B cell (primary cell): ENCODE measurements at places on chromosomes 2 and 18.

- H3K27me3 ChIP-seq: no peaks in the 10 kb centered on the region
- no peak for DNase-seq
- no peaks in the 10 kb centered on the region for H3K4me1 ChIP-seq
- no peak overlapping the region for H3K27ac ChIP-seq
- no peaks in the 10 kb centered on the region for H3K36me3 ChIP-seq
- no peak overlapping the region for H3K4me3 ChIP-seq
Measured at GRCh38 chr2:19120181-19120580, 238.2 kb downstream of the OSR1 start.

- H3K4me1 ChIP-seq: no peaks in the 10 kb centered on the region
- no peak overlapping the region for H3K27ac ChIP-seq
- no peak for DNase-seq
- H3K27me3 ChIP-seq: no peaks in the 10 kb centered on the region
- no peaks in the 10 kb centered on the region for H3K36me3 ChIP-seq
Measured at GRCh38 chr2:203739351-203739750, 32.9 kb downstream of the CD28 start.

GRCh38 chr2:91975130-91975491 lies 2896.1 kb upstream of the TEKT4 start:
- H3K4me3 ChIP-seq: no peak overlapping the region
- no peaks in the 10 kb centered on the region for H3K27me3 ChIP-seq
- no peak for DNase-seq
- H3K4me1 ChIP-seq: no peaks in the 10 kb centered on the region
- no peaks in the 10 kb centered on the region for H3K36me3 ChIP-seq

DNA sequence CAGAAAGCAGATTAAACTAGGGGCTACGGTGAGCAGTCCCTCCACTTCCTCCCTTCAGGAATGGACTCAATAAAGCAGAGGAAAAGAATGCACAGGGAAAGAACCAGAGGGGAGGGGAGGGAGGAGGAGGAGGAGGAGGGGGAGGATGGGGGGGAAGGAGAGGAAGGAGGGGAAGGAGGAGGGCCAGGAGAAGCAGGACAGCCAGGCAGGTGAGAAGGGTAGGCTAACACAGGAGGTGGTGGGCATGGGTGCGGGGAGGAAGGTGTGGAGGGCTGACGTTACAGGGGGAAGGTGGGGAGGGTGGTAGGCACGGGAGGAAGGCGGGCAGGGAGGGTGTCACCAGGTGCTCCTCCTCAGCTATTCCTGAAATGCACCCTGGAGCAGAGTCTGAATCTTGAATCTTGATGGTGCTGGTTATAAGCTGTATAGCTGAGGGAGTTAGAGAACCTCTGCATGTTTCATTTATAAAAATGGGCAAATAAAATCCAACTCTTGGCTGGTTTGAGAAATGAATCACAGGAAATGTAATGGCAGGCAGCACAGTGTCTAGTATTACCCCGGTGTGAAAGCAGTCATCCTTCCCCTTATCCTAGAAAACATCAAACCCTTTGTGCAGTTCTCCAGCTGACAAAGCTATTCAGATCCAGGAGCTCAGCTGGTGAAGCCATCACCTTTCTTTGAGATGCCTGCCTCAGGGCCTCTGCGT lies 3.4 kb downstream of the TMEM18 start:
- peaks cover 45% of the 10 kb centered on the region for H3K36me3 ChIP-seq
- H3K4me1 ChIP-seq: peaks cover 34% of the 10 kb centered on the region
- no peaks in the 10 kb centered on the region for H3K27me3 ChIP-seq
- no peak overlapping the region for H3K4me3 ChIP-seq

DNA sequence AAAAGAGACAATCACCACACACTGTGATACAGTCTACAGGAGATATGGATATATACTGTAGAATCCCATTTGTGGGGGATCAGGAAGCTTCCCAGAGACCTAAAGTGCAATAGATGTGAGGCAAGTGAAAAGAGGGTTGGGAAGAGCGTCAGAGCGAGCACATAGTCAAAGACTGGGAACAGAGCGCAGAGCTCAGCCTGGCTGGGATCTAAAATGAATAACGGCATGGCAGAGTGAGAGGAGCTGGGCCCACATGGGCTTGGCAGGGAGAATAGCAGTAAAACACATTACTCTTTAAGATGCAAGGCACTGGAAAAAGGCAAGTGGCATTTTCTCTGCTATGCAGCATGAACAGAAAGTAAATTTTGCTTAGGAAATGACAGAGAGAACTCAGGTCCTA lies 52.4 kb upstream of the BCL11A start:
- H3K4me3 ChIP-seq: no peak overlapping the region
- H3K27me3 ChIP-seq: no peaks in the 10 kb centered on the region
- DNase-seq: no peak
- H3K27ac ChIP-seq: no peak overlapping the region

DNA sequence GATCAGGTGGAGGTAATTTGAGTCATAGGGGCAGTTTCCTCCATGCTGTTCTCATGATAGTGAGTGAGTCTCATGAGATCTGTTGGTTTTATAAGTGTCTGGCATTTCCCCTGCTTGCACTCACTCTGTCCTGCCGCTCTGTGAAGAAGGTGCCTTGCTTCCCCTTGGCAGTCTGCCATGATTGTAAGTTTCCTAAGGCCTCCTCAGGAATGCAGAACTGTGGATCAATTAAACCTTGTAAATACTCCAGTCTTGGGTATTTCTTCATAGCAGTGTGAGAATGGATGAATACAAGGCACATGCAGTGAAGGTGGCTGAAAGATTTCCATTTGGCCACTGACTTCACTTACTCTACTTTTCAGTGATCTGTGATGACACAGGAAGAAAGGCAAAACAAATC lies 133.7 kb downstream of the SH3BP4 start:
- H3K4me3 ChIP-seq: no peak overlapping the region
- DNase-seq: no peak
- no peaks in the 10 kb centered on the region for H3K4me1 ChIP-seq
- H3K27ac ChIP-seq: no peak overlapping the region
- H3K36me3 ChIP-seq: no peaks in the 10 kb centered on the region

DNA sequence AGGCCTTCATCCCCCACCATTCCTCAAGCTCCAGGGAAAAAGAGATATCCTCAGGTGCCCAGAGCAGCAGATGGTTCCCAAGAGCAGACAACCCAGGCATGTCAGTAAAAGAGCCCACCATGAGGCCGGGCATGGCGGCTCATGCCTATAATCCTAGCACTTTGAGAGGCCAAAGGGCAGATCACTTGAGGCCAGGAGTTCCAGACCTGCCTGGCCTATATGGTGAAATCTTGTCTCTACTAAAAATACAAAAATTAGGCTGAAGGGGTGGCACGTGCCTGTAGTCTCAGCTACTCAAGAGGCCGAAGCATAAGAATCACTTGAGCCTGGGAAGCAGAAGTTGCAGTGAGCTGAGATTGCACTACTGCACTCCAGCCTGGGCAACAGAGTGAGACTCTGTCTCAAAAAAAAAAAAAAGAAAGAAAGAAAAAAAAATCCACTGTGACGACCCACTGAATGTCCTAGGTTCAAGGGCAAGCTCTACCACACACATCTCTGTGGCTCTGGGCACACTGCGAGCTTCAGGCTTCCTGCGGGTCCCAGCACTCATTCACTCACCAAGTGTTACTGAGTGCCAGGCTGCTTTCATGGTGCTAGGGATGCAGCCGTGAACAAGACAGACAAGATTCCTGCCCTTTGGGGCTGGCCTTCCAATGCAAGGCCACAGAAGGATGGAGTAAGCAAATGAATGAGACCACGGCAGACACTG lies 6.5 kb upstream of the DUSP2 start:
- H3K4me1 ChIP-seq: peaks cover 44% of the 10 kb centered on the region
- peak; percentile 28 for DNase-seq
- H3K27ac ChIP-seq: no peak overlapping the region
- H3K4me3 ChIP-seq: no peak overlapping the region
- H3K27me3 ChIP-seq: no peaks in the 10 kb centered on the region

GRCh38 chr18:78717051-78717765 lies 262.4 kb upstream of the SALL3 start:
- DNase-seq: no peak
- H3K4me1 ChIP-seq: no peaks in the 10 kb centered on the region
- H3K27ac ChIP-seq: no peak overlapping the region

DNA sequence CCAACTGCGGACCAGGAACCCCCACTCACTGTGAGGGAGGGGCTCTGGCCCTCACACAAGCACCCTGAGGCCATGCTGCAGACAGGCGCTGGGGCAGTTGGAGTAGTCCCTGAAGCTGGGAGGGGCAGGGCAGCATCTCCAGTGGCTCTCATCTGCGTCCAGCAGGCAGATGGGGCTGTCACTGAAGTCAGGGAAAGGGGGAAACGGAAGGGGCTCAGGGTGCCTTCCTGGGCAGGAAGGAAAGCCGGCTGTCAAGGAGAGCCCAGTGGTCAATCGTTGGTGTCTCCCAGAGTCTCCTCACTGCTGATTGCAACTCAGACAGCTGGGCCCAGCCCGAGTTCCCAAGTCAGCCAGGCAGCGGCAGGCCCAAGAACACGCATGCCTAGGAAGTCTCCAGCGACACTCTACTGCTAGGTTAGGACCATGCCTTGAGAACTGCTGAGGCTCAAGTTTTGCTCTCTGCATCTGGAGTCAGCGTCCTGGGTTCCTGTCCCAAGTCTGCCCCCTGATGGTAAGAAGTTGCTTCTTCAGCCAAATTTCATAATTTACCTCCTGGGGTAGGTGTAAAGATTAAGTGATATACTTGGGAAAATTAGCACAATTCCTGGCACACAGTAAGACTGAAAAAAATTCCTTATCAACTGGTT lies 27.4 kb upstream of the NMUR1 start:
- no peak overlapping the region for H3K27ac ChIP-seq
- no peaks in the 10 kb centered on the region for H3K27me3 ChIP-seq
- peaks cover 28% of the 10 kb centered on the region for H3K4me1 ChIP-seq
- H3K36me3 ChIP-seq: no peaks in the 10 kb centered on the region
- no peak overlapping the region for H3K4me3 ChIP-seq

GRCh38 chr18:40055262-40055661 lies 1899.8 kb upstream of the PIK3C3 start:
- H3K4me1 ChIP-seq: no peaks in the 10 kb centered on the region
- H3K27ac ChIP-seq: no peak overlapping the region
- DNase-seq: no peak

DNA sequence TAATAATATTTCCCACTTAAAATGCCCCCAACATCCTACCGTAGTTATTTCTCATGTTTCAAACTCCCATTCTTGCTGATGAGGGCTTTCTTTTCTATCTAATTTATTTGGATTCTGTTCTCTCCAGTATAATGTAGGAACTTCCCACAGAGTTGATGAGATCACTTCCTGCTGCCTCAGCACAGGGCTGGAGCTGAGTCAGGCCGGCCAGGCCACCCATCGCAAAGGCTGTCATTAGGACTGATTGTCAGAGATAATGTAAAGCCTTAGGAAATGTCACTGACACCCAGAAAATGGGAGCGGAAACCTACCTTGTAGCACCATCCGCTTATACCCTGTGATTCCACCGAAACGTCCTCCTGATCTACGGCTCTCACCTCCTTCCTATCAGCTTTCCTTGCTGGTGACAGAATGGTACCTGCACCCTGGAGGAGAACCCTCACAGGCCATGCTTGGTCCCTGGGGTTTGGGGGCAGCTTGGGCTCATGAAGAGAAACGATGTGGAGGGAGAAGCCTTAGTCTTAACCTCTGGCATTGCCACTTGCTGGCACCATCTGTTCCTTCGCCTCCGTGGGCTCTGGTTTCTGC lies 672.8 kb upstream of the ID2 start:
- H3K4me3 ChIP-seq: no peak overlapping the region
- H3K4me1 ChIP-seq: no peaks in the 10 kb centered on the region
- no peaks in the 10 kb centered on the region for H3K27me3 ChIP-seq
- no peak overlapping the region for H3K27ac ChIP-seq
- DNase-seq: no peak

DNA sequence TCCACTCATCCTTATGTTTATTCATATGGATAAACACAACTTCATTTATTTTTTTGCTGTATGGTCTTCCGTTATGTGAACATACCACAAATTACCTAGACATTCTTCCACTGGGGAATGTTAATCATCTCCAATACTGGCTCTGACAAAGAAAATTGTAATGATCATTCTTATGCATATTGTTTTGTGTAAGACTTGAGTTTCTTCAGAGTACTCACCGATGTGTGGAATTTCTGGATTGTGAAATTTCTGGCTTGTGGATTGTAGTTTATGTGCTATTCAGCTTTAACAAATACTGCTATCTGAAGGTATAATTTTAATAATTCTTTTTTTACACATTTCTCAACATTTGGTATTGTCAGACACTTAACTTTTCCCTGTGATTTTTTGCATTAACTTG lies 212.2 kb upstream of the THUMPD2 start:
- H3K4me1 ChIP-seq: no peaks in the 10 kb centered on the region
- no peak for DNase-seq
- H3K4me3 ChIP-seq: no peak overlapping the region
- no peaks in the 10 kb centered on the region for H3K27me3 ChIP-seq

- DNase-seq: no peak
- no peak overlapping the region for H3K27ac ChIP-seq
- no peaks in the 10 kb centered on the region for H3K27me3 ChIP-seq
Measured at GRCh38 chr2:42077343-42077742, 29.5 kb downstream of the PKDCC start.

GRCh38 chr2:241842620-241843211 lies 16.0 kb downstream of the PDCD1 start:
- peak overlapping the region; percentile 49 for H3K27ac ChIP-seq
- no peaks in the 10 kb centered on the region for H3K36me3 ChIP-seq
- peaks cover 18% of the 10 kb centered on the region for H3K4me1 ChIP-seq
- H3K4me3 ChIP-seq: peak overlapping the region; percentile 49

DNA sequence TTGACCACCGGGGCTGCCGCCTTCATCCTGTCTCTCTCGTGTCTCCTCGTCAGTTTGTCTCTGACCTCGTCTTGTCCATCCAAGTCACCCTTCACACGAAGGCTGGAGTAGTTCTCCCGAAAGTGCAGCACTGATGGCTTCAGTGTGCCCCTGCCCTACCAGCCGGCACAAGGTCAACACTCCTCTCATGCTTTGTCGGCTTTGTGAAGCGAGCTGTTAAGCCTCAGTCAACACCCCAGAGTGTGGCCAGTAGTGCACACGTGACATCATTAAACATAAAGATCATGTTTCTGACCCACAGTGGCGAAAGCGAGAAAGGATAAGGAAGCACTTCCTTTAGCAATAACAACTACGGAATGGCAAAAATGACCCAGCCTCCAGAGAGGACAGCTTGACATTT lies 23.2 kb downstream of the ACKR3 start:
- H3K27me3 ChIP-seq: no peaks in the 10 kb centered on the region
- H3K27ac ChIP-seq: no peak overlapping the region
- DNase-seq: no peak

GRCh38 chr2:18271370-18272147 lies 288.9 kb downstream of the RDH14 start:
- H3K36me3 ChIP-seq: no peaks in the 10 kb centered on the region
- H3K4me3 ChIP-seq: no peak overlapping the region
- no peaks in the 10 kb centered on the region for H3K27me3 ChIP-seq
- no peaks in the 10 kb centered on the region for H3K4me1 ChIP-seq
- DNase-seq: no peak

GRCh38 chr18:59454909-59455727 lies 96.1 kb upstream of the LMAN1 start:
- H3K36me3 ChIP-seq: no peaks in the 10 kb centered on the region
- H3K27me3 ChIP-seq: peaks cover 4% of the 10 kb centered on the region

- peaks cover 12% of the 10 kb centered on the region for H3K27me3 ChIP-seq
- H3K4me1 ChIP-seq: peaks cover under 1% of the 10 kb centered on the region
- H3K36me3 ChIP-seq: no peaks in the 10 kb centered on the region
- DNase-seq: no peak
Measured at GRCh38 chr2:200300638-200301314, 5.7 kb upstream of the SPATS2L start.
